ENCODE measurements at places on chromosomes 12 and 14.
A peak's percentile ranks its signal among the peaks of the same experiment; 100 is the strongest.

- no peak for DNase-seq
Observed at GRCh38 chr14:90624227-90624626, 192.0 kb downstream of the TTC7B start.

- no peak for DNase-seq
Observed at GRCh38 chr14:37586797-37587130, 8.3 kb downstream of the FOXA1 start.

DNA sequence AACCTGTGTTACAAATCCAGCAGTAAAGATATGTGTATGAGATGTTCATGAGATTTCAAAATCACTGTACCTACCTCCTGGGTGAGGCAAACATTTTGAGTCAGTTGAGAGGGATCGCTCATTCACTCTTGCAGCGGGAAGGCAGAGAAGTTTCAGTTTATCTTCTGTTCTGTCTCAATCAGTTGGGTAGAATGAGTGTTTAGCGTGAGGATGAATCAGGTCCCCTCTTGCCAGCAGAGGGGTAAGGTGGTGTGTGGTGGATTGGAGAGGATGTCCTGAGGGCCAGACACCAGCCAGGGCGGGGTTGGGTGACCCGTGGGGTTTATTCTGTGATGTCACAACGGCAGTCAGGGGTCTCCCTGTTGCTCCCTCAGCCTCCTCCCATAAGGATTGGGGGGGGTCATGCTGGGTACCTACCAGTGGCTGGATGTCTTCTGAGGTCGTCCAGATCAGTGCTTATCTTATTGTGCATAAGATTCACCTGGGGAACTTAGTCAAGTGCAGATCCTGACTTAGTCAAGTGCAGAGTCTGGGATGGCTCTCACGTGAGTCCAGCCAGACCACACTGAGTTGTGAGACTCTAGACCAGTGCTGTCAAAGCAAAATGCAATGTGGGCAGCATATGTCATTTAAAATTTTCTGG lies at the start of gene GSG1:
TSS of gene GSG1 (minus strand) at position 277 of the 643 bp plus-strand sequence. CDS start at position 122, 155 bp downstream.
- no peak for DNase-seq

- no peak for DNase-seq
Observed at GRCh38 chr12:23855813-23856212, 93.7 kb downstream of the SOX5 start.

DNA sequence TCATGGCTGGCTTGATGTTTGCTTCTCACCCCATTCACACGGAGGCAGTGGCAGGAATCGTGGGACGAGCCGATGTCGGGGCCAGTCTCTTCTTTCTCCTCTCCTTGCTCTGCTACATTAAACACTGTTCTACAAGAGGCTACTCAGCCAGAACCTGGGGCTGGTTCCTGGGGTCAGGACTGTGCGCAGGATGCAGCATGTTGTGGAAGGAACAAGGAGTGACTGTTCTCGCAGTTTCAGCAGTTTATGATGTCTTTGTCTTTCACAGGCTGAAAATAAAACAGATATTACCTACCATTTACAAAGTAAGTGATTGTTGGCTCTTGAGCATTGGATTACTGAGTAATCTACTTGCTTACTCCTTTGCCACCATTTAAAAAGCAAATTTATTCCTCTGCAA lies 170.6 kb downstream of the TMTC2 start:
- DNase-seq, result no peak

DNA sequence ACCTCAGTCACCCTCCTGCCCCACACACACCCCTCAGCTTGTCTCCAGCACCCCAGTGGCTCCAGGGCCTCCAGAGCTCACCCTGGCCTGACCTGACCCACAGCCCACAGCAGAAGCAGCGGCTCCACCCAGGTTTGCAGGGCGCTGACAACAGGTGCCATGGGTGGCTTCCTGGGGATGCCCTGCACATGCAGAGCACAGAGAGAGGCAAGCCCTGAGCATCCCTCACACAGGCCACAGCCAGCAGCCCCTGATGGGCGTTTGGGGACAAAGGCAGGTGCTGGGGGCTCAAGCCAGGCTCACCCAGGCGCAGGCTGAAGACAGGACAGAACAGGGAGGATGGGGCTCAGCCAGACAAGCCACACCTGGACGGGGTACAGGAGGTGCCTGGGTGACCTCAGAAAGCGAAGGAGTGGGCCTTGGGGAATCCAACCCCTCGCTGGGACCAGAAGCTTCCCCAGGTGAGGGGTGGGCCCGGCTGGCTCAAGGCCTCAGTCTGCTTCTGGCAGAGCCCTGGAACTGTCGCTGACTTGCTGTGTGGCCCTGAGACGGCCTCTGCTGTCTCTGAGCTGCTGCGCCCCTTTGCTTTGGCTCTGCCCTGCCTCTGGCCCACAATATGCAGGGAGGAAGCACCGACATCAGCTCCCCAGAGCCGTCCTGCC lies 10.6 kb downstream of the ARL6IP4 start:
- DNase-seq, result no peak

- DNase-seq, result no peak
Observed at GRCh38 chr12:28998662-28999120, 150.4 kb upstream of the FAR2 start.

- no peak for DNase-seq
Observed at GRCh38 chr12:109440851-109441490, 36.1 kb downstream of the KCTD10 start.

DNA sequence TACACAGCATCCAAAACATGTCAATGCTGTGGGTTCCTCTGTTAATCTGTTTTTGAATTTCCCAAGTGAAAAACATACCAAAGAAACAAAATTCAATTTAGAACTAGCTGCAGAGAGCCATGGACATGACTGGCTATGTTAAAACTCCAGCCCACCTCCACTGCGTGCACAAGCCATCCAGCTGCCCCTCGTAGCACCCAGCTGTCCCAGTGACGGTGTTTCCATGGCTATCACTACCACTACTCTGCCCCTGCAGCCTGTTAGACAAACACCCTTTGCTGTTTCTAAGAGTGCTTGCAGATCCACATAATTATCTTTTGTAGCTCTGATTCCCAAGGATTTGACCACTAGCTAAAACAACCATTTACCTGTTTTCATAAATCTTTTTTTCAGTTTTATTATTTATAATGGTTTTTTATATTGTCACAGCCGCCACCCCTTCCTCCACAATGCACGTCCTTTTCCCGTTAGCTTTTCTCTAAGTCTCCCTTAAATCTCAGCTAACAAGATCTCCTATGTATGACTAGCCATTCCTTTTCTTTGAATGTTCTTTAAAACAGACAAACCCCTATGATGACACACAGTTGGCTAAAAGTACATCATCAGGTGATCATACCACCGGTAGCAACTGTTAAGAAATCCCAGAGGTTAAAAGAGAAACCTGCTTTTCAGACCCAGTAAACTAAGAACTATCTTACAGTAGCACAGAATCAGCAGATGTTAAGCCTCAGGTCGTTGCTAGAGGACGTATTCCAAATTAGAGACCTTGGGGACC lies 37.8 kb upstream of the NAA30 start:
- no peak for DNase-seq

DNA sequence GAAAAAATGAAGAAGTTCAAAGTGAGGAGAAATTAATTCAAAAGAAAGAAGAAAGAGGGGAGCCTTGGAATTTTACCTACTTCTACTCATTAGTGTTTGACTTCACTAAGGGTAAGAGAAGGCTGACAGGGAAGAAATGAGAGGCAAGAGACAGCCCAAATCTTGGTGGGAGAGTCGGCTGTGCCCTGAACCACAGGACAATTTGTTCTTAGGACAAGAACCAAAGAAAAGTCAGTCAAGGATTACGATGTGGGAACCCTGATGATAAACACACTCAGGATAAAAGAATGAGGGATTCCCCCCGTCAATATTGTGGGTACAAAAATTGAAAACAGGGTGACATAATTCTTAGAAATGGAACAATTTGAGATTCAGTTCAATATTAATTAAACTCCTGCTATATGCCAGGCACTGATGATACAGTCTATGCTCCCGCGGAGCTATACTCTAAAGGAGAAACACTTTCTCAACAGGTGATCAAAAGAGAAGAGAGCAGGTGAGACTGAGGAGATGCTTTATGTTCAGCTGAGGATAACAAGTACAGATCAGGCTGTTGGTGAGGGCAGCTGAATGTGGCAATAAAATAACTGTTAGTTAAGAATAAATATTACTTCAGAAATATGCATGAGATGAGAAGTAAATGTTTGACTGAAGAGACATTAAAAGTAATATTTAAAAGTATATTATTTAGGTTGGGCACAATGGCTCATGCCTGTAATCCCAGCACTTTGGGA lies 175.4 kb downstream of the SLC25A21 start:
- DNase-seq, result no peak

DNA sequence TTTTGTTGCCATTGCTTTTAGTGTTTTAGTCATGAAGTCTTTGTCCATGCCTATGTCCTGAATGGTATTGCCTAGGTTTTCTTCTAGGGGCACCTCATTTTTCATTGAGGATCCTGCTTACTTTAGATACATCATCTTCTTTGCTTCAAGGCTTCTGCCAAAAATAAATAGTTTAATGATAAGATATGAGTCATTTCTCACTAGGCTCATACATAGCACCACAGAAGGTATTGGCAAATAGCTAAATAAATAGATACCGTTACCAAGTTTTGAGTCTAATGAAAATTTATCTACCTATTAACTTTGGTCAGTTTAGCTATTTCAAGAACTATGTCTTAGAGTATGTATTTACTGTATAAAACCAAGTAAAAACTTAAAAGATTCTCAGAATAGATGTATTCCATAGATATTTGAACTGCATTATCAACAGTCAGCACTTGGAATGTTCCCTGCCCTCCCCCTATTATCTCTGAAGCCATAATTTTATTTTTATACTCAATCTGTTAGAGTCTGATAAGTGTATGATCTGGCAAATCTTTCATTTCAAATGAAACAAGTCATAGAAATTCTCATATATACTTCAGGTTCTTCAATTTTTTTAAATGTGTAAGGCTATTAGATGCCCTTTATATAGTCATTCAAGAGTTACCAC lies 310.2 kb downstream of the CCDC91 start:
- DNase-seq, result no peak

GRCh38 chr12:46915082-46915481 lies 89.3 kb upstream of the SLC38A4 start:
- no peak for DNase-seq

GRCh38 chr12:108839890-108840230 lies 17.5 kb downstream of the SSH1 start:
- no peak for DNase-seq

GRCh38 chr12:131077931-131078391 lies 124.3 kb downstream of the ADGRD1 start:
- no peak for DNase-seq

- DNase-seq, result no peak
Observed at GRCh38 chr14:63890553-63890952, 37.7 kb downstream of the SYNE2 start.

GRCh38 chr14:82238649-82239048 lies 705.0 kb upstream of the SEL1L start:
- DNase-seq, result no peak

DNA sequence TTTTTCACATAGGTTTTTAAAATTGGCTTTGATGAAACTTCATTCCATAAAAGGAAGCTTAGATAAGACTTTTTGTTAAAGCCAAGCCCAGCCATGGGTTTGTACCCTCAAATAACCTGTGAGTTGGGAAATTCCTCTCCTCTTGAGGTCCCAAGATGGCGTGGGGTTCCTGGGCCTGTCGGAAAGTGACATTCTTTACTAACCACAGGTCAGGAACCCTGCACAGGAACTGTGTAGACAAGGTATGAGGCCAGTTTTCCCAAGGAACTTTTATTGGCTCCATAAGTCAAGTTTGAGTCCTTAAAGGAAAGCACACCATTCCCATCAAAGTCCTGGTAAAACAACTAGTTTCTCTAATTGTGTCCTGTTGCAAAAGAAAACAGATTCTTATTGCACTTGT lies 65.0 kb upstream of the AMN start:
- no peak for DNase-seq

DNA sequence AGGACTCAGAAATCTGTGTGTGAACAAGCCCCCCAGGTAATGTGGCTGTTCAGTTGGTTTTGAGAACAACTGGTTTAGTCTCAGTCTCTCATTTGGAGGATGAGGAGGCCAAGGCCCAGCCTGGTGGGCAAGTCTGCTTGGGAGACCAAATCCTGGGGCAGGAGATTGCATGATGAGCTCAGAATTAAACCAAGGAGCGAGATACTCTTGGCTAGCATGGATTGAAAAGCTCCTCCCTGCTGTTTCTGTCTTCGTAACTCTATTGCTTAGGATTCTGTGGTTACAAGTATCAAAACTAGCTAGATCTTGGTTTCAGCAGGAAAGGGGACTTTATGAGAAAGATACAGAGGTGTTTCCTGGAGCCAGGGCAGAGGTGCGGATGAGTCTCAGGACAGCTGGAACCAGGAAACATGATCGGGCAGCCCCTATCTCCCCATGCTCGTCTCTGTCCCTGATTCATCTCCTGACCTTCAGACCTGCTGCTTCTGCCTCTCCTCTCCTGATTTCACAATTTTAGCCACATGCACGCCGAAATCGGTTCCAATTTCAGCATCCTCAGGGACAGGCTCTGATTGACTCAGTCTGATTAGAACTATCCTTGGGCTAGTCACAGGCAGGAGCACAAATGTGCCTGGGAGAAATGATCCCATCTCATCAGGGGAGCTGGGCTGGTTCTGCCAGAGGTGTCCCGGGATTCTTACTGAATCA lies 40.2 kb upstream of the RIN3 start:
- DNase-seq, result no peak

DNA sequence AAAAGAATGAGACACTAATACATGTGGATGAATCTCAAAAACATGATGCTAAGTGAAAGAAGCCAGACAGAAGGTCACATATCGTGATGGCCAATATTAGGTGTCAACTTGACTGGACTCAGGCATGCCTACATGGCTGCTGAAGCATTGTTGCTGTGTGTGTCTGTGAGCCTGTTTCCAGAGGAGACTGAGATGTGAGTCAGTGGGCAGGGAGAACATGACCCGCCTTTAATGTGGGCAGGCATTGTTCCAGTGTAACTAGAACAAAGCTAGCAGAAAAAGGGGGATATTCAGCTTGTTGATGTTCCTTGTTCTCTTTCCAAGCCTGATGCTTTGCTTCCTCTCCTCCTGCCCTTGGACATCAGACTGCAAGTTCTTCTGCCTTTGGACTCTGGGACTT lies 47.6 kb downstream of the DCAF5 start:
- DNase-seq, result no peak

DNA sequence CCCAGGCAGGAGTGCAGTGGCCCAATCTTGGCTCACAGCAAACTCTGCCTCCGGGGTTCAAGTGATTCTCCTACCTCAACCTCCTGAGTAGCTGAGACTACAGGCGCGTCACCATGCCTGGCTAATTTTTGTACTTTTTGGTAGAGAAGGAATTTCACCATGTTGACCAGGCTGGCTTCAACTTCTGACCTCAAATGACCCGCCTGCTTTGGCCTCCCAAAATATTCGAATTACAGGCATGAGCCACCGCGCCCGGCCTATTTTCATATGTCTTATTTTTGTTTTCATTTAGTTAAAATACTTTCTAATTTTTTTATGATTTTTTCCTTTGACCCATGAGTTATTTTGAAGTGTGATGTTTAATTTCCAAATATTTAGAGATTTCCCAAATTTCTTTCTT lies 143.6 kb upstream of the VRK1 start:
- DNase-seq, result no peak

DNA sequence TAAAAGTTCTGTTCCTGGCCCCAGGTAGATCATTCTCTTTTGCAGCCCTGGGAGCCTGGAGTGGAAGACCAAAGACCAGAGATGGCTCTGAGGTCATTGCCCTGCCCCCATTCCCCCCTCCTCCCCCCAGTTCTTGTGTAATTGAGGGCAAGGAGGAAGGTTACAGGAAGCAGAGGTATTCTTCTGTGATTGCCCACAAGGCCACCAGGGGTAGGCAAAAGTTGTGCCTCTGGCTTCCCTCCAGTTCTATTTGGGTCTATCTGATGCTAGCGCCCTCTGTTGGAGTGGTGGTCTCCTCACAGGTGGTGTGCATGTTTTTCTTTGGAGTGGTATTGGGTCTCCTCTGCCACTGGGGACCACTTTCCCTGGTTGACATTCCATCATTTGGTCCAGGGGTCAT lies 41.2 kb upstream of the CRY1 start:
- DNase-seq, result peak; percentile 0
